ENCODE measurements at places on chromosomes 4 and X.

DNA sequence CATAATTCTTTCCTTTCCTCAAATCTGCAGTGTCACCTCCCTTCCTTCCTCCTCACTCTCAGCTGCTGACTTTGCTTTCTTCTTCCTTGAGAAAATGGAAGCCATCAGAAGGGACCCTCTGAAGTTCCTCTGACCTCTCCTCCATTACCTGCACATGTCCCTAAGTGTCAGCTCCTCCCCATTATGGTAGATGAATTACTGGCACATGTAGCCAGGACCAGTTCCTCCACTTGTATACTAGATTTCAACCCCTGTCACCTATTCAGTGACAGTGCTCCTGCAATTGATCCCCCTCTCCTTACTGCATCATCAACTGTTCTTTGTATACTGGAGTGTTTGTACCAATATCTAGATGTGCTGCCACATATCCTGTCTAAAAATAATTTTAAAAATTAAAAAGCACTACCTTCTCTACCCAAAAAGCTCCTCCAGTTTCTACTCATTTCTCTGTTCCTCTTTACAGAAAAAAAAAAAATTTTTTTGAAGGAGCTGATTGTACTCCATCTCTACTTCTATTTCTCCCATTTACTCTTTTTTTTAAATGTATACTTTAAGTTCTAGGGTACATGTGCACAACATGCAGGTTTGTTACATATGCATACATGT, 78.6 kb downstream of the CLCN5 start:
- DNase-seq = no peak

DNA sequence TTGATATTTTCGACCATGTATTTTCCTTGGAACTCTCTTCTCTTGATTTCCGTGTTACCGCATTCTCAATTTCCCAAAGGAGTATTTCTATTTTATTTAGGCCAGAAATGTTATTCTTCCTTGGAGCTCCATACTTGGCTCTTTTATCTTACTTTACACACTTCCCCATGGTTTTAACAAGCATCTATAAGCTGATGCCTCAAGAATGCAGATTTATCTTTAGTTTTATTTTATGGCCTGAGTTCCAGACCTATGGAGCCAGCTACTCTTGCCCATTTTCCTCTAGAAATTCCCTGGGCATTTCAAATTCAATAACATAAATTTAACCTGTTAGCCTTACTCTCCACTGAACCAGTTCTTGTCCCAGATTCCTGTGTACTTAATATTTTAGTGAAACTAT, 43.7 kb downstream of the SULT1E1 start:
- no peak for DNase-seq

DNA sequence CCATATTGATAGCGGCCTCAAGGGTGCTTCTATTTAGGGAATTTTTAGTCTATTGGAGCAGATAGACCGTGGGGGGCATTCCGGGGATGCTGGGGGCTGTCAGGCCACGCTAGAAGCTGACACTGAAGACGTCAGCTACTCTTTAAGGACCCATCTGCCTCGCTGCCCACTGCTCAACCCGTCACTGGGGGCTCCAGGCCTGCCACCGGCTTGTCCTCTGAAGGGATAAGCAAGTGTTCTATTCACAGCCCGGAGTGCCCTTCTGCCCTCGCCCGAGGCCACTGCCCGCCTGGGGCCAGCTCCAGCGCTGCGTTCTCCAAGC, 679 bp upstream of the MSL3 start:
- no peak for DNase-seq

DNA sequence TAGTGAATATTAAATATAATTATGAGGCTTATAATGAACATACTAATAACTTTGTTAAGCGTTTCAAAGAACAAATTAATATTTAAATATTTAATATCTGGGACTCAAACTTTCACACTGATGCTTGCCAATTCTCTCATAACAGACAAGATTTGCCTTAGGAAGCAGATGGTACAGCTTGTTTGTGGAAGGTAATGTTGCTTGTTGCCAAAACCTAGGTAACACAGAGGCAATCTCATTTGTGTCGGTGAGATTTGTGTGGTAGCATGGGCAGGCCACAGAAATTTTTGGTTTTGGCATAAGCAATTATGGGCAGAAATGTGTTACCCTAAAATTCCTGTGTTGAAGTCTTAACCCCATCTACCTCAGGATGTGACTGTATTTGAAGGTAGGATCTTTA, 114.9 kb upstream of the AFF2 start:
- DNase-seq = no peak

GRCh38 chr4:158678767-158679166, 6.7 kb downstream of the ETFDH start:
- no peak for DNase-seq

- no peak for DNase-seq
Measured at GRCh38 chr4:10020871-10021652, at the start of gene SLC2A9. SLC2A9 (minus strand) TSS chr4:10021497; CDS start chr4:10021429, 68 bp downstream.

GRCh38 chr4:102580463-102580842, 79.3 kb downstream of the NFKB1 start:
- DNase-seq = no peak

DNA sequence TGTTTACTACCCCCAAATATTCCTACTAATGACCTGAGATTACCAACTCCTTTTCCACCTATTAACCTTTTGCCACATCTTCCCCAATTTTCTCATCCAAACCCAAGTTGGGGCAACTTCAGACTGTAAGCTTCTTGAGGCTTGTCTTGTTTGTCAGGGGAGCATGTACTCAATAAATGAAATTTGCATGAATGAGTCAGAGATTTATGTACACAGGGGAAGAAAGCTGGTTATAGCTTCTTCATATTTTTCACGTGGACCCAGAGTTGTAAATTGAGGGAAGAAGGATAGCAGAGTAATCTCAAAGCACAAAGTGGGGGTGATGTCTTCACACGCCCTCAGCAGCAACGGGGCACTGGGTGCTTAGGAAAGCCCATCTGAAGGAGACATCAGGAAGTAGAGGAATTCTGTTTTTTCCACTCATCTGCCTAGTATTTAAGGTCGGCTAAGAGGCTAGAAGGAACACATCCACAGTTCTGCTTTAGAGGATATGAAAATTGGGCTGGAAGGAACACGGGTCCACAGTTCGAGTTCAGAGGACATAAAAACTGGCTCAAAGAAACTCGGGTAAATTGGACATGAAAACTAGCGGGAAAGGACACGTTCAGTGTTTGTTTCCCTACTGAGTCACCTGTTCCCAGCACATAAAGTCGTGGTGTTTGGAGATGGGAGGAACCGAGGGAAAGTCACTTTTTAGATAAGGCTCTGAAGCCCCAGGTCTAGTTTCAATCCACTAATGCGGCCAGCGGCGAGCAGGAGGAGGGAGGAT, 696 bp upstream of the CA5B start:
- DNase-seq = no peak

GRCh38 chrX:23435575-23435974, 100.9 kb downstream of the PTCHD1 start:
- DNase-seq = no peak

GRCh38 chr4:47566969-47567368, 81.9 kb downstream of the ATP10D start:
- no peak for DNase-seq

DNA sequence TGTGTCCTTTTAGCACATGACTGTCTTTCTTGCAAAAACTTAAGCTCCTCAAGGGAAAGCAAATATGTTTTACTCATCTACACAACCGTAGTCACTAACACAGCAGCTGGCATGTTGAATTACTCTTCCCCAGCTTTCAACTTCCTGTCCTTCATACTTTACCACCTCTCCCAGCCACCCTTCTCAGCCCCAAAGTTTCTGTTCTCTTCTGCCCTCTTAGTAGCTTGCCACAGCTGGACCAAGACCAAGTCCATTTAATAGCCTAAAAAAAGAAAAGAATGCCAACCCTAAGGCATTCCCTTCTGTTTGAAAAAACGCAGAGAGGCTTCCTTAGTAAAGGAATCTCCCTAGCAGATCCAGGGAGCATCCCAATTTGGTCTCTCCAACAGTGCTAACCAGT, 36.8 kb downstream of the SRPX2 start:
- DNase-seq = no peak

GRCh38 chr4:83831588-83831987, 295.7 kb downstream of the GPAT3 start:
- no peak for DNase-seq

DNA sequence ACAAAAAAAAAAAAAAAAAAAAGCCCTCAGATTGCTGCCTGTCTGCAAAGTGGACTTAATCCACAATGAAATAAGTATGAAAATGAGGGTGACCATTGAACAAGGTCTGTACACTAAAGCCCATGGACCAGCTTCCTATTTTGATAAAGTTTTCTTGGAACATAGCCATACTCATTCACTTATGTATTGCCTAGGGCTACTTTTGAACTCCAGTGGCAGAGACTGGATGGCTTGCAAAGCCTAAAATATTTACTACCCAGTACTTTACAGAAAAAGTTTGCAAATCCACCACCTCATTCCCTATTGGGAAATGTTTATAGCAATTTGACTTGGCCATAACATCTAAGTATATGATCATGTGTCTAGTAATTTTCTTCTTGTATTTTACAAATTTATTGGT, 481.7 kb downstream of the NAF1 start:
- DNase-seq = no peak

GRCh38 chr4:78818530-78819079, 42.5 kb downstream of the BMP2K start:
- DNase-seq = no peak

- no peak for DNase-seq
Measured at GRCh38 chrX:97587171-97587570, 703.5 kb downstream of the RPA4 start.

DNA sequence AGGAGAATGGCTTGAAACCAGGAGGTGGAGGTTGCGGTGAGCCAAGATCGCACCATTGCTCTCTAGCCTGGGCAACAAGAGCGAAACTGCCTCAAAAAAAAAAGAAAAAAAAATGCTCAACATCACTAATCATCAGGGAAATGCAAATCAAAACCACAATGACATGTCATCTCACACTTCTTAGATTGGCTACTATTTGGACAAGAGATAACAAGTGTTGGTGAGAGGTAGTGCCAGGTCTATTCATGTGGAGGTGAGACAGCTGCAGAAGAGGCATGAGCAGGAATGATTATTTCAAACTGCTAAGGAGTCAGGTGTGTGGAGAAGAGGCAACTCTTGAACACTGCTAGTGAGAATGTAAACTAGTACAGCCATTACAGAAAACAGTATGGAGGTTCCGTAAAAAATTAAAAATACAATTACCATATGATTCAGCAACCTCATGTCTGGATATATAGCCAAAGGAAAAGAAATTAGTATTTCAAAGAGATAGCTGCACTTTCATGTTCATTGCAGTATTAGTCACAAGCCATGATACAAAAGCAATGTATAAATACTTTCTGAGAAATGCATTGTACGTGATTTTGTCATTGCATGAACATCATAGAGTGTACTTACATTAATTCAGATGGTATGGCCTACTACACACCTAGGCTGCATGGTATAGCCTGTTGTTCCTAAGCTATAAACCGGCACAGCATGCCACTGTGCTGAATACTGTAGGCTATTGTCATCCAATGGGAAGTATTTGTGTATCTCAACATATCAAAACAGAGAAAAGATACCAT, 75.3 kb downstream of the TMEM144 start:
- DNase-seq = no peak

DNA sequence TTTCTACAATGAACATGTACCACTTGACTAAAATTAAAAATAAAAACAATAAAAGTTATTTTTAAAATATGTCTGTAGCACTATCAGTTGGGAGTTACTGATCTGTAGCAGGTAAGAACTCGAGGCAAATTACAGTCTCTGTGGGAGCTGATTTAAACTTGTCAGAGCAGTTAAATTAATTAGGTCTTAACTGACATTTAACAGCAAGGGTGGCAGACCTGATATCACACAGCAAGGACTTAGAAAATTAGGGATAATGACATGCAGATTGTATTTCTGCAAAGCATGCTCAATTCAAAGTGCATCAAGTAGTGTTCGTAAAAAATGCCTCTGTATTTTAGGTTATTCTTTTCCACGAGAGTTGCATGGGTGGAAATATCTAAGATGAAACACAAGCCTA, 208.9 kb downstream of the SPATA18 start:
- no peak for DNase-seq

DNA sequence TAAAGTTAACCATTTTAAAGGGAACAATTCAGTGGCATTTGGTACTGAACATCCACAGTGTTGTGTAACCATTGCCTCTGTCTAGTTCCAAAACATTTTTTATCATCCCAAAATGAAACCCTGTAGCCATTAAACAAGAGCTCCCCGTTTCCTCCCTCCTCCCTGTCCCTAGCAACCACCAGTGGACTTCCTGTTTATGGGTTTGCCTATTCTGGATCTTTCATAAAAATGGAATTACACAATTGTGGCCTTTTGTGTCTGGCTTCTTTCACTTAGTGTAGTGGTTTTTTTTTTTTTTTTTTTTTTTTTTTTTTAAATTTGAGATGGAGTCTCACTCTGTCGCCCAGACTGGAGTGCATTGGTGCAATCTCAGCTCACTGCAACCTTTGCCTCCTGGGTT, 11.6 kb downstream of the RBMX2 start:
- no peak for DNase-seq

GRCh38 chrX:72048510-72049455, 82.9 kb downstream of the RTL5 start:
- DNase-seq = no peak

GRCh38 chr4:56197387-56197786, 189.9 kb downstream of the AASDH start:
- no peak for DNase-seq

- DNase-seq = no peak
Measured at GRCh38 chr4:155787113-155787710, 28.4 kb downstream of the GUCY1B1 start.

- no peak for DNase-seq
Measured at GRCh38 chr4:168794092-168794707, 215.9 kb downstream of the CBR4 start.

DNA sequence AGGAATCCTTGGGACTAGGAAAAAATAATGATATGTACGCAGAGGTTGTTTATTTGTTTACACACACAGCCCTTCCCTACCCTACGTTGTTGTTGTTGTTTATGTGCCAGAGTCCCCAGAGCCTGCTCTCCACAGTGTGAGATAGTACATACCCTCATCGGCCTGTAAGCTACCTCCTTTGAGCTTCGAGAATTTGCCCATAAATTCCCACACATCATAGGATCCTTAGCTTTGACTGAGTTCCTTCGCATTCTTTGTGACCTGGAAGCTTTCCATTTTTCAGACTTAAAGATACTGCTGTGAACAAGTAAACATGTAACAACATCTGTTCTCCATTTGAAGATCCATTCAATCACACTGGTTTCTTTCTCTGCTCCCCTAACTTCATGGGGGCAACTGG, 114.5 kb downstream of the IRF2 start:
- DNase-seq = no peak

GRCh38 chr4:4673070-4673469, 131.2 kb upstream of the STX18 start:
- no peak for DNase-seq

DNA sequence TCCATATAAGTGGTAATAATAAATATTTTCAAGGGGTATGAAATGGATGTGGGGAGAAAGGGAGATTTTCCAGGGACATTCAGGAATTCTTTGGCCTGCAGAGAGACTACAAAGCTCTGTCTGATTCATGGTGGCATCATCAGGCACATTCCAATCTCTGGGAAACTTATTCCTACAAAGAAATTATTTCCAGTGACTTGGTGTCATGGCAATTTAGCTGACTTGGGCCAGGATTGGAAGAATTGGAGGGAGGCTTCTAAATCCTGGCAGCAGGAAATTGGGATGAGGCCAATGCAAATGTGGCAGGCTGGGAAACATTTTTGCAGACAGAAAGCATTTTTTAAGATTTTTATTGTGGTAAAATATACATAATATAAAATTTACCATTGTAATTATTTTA, 204.6 kb downstream of the RTL9 start:
- DNase-seq = no peak

GRCh38 chrX:31092970-31093638, 21.3 kb upstream of the FTHL17 start:
- DNase-seq = no peak
